ENCODE measurements at places on chromosomes 3 and 15.

- DNase-seq, result peak; percentile 96
Measured at GRCh38 chr3:170802164-170803151, 67.5 kb downstream of the RPL22L1 start.

- no peak for DNase-seq
Measured at GRCh38 chr15:100635406-100636071, 33.1 kb downstream of the ASB7 start.

DNA sequence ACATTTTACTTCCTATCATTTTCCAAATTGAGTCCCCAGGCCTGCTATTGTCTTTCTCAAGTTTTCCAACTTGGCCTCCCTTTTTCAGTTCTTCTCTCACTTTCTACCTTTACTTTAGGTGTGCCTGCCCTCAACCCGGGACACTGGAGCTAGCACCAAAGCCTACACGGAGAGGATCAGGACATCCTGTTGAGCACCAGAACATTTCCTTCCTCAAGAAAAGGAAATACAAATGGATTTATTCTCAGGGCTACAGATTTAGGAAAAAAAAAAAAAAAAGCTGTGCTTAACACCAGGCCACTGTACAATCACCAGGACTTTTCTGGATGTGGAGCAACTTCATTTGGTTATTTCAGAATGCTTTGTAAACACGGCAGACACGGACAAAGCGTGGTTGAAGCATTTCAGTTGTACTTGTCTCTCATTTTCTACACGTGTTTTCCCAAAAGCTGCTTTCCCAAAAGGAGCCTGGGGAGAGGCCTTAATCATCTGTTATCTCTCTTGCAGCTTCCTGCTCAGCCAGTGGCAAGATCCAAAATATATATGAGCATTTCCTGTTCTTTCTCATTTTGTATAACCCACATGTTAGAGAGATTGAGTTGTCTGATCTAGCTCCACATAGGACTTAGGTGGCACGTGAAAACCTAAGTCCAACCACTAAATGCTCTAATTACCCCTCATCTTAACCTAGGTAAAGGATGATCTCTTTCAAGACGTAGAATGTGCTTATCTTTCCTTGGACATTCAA is 15.5 kb upstream of the ATP1B3 start:
- DNase-seq, result peak; percentile 12

DNA sequence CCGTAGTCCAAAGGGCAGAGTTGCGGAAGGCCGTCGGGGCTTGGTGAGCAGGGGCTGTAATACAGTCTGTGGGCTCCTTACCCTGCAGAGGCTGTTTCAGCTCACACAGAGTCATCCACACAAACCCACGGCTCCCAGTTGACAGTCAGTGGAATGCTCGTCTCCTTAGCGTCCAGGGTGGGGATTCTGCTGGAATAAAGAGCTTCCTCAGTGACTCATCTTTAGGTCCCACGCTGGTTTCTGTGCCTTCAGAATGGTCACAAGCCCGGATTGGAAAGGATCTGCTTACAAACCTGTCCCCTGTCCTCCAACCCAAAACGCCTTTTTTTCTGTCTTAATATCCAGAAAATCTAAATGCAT is 201.3 kb upstream of the TPM1 start:
- DNase-seq, result peak; percentile 63

GRCh38 chr3:39110041-39110639 is 2.7 kb downstream of the TTC21A start:
- DNase-seq, result no peak

DNA sequence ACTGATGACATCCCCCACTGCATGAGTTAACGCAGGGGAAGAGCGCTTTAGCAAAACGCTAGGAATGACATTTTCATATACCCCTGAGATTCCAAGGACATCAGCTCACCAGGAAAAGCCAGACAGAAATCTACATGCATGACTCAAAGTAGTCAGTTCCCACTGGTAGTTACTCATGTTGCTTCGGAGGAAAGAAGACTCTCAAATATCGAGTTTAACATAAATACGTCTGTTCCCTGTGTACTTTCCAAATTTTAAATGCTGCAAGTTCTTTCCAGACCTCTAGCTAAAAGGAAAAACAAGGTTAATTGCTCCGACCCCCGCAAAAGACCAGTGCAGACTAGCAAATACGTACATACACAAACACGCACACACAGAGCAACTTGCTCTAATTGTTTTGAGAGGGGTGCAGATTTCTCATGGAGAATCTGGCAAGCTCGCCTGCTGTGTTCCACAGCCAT is 115.4 kb upstream of the PRICKLE2 start:
- DNase-seq, result peak; percentile 84

GRCh38 chr3:184003187-184003967 is 14.3 kb downstream of the ABCC5 start:
- DNase-seq, result peak; percentile 59

DNA sequence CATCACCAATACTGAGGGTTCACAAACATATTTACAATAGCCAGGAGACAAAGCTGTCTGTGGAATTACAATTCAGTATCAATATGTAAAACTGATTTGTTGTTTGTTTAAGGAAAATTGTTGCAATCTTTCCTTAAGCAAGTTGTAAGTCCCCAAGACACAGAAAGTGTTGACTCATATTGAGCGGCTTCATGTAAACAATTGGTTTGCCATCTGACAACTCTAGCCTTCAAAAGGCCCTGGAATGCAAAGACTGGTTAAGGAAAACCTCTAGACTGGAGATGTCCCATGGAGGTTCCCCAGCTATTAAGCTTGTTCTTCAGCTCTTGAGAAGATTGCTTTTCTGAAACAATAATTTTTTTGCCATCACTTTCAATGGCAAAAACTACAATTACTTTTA is 283.7 kb upstream of the PROK2 start:
- DNase-seq, result peak; percentile 6
